Kidney epithelial cell (primary cell): ENCODE measurements at places on chromosomes 6 and 20. TPM values are rescaled to one million over a fixed set of nuclear protein-coding genes. Genes with fewer than 3 reads are reported as not detected.

GRCh38 chr20:51305316-51306052, 237.0 kb downstream of the NFATC2 start:
- DNase-seq, result no peak

- no peak for DNase-seq
Measured at GRCh38 chr6:35192301-35192860, 21.4 kb upstream of the SCUBE3 start.

DNA sequence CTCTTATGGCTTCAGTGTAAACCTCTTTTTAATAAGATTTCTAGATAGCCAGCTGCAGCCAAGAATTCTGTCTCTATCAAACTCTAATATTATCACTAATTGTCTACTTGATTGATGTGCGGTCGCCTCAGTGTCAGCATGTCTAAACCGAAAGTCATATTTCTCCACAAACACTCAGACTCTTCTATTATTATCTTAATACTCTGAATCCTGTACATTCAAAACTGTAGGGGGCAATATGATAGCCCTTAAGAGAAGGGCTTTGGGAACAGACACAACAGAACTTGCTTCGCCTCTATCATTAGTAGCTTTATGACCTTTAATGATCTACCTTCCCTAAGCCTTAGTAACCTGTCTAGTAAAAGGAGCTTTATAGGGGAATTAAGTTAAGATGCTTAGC, 379.7 kb upstream of the PTCHD4 start:
- DNase-seq, result no peak

- DNase-seq, result no peak
Measured at GRCh38 chr20:2125474-2126112, 24.0 kb downstream of the STK35 start.

Gene CRISP3
- total RNA-seq, result not detected in 2 replicates
